Substantia nigra (tissue), 51 donors: ENCODE measurements at places on chromosomes 3 and 15.
A peak's percentile ranks its signal among the peaks of the same experiment; 100 is the strongest.

GRCh38 chr15:22811640-22812039 lies 25.2 kb downstream of the NIPA1 start:
- DNase-seq = peak; percentile 88

- no peak for DNase-seq
Observed at GRCh38 chr3:153848702-153849101, 272.5 kb upstream of the ARHGEF26 start.

DNA sequence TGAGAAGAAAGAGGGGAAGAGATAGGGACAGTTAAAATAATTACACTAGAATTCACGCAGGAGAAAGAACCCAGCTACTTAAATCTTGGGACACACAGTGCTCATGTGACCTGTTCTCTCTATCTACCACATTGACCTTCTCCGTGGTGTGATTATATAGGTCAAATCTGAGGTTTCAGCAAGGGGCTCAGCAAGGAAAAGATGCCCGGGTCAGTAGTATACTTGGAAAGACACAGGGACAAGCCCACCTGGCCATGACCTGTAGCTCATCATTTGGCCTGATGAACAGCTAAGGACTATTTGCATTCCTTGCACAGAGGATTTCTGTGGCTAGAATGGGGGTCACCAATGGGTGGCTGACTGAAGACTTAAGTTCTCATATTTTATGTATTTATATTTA lies 71.9 kb downstream of the SSR3 start:
- no peak for DNase-seq

- no peak for DNase-seq
Observed at GRCh38 chr3:141403576-141403975, 35.3 kb downstream of the ZBTB38 start.

DNA sequence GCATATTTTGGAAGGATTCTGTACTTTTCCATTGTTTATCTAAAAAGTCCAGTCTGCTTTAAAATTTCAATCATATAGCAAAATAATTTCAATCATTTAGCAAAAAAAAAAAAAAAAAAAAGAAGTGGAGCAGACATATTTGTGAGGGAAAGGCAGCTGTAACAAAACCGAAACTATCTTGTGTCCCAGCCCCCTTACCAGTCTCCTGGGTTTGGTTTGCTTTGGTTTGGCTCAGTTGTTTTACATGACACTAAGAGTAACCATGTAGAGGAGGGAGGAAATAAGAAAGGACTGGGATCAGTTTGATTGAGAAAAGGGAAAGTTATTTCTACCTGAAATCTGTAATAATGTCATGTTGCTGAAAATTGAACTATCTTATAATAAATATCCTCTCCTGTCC lies 158.8 kb upstream of the GADL1 start:
- DNase-seq = no peak

- DNase-seq = peak; percentile 60
Observed at GRCh38 chr3:186361762-186362536, at the start of gene DGKG. DGKG (minus strand) TSS chr3:186362234; CDS start chr3:186320459, 41,775 bp downstream.

- no peak for DNase-seq
Observed at GRCh38 chr15:83695901-83696425, 42.0 kb downstream of the ADAMTSL3 start.

DNA sequence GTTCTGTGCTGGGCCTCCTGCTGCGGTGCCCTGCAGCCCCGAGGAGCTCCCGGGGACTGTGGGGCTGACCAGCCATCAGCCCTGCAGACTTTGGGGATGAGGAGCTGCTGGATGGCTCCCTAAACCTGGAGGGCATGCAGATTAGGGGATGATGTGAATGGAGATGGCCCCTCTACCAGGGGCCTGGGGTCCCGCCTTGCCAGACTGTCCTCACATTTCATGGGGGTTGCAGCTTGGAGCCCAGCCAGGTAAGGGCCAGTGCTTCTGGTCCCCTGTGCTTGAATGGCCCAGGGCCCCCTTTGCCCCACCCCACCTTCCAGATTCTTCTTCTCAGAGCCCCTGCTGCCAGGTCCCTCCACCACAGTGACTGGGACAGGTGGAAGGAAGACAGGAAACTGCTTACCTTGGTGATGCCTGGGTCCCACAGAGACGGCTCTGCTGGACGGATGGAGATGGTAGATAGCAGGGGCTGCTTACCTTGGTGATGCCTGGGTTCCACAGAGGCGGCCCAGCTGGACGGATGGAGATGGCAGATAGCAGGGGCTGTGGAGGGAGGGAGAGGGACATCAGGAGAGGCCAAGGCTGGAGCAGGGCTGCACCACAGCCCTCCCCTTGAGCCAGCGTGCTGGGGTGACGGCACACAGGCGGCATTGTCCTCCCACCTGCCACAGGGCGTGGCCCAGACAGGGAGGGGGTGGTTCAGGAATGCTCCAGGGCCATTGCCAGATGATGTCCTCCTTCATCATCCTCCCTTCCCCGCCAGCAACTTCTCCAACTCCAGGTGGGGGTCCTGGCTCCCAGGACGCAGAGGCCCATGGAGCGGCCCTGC lies at the start of gene SPTBN5:
Gene SPTBN5, minus strand, starts transcription at position 632 of the 829 bp plus-strand sequence. Its CDS starts 556 bp downstream, at position 76.
- peak; percentile 54 for DNase-seq

DNA sequence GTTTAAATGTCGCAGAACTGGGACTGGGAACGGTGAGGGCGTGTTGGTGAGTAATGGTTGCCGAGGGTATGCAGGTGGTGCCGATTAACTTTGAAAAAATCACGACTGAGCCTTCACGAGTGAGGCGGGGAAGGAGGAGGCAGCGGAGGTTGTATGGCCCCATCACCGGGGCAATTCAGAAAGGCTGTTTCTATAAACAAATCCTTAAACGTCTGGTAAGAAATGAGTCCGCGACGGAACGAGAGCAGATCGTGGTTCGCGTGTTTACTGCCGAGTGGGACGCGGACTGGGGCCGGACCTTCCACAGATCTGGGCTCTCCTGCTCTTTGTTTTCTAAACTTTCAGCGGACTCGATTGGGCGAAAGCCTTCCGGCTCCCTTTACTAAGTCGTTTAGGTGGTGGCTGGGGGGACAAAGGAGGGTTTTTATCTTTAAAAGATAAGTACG lies 2.7 kb downstream of the IGF1R start:
- no peak for DNase-seq

GRCh38 chr15:48397841-48398240 lies 66.6 kb downstream of the DUT start:
- DNase-seq = no peak

DNA sequence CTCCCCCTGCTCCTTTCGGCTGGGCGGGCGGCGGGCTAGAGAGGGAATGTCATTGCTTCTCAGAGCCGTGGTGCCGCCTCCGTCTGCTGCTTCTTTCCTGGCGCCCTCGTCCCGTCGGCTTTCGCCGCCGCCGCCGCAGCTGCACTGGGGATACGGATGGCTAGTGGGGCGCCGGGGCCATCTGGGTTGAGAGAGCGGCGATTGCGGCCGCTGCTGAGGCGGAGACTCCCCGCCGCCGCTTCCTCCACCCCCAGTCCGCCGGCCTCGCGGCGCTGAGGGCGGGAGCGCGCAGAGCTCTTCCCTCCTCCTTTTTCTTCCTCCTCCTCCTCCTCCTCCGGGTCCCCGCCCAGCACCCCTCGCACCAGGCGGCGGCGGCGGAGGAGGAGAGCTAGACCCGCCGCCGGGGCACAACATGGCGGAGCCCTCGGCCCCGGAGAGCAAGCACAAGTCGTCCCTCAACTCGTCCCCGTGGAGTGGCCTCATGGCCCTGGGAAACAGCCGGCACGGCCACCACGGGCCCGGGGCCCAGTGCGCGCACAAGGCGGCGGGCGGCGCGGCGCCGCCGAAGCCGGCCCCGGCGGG lies at the start of gene STT3B:
Gene STT3B, plus strand, starts transcription at position 339 of the 582 bp plus-strand sequence. Its CDS starts 74 bp downstream, at position 413.
- no peak for DNase-seq

DNA sequence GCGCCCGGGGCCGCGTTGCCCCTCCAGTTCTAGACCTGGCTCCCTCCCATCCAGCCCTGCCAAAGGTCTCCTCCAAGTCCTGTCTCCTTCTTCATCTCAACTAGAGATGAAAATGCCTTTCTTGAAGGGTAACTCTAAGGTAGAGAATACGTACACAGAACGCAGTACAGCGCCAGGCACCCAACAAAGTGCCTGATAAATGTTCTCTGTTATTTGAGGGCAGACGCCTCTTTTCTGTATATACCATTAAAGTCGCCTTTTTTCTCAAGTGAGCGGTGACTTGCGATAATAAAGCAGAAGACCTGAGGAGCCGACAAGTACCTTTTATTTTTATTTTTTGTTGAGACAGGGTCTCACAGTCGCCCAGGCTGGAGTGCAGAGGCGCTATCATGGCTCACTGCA lies 809 bp downstream of the CRTAP start:
- DNase-seq = no peak

GRCh38 chr3:135851201-135852081 lies 114.1 kb upstream of the PPP2R3A start:
- no peak for DNase-seq

DNA sequence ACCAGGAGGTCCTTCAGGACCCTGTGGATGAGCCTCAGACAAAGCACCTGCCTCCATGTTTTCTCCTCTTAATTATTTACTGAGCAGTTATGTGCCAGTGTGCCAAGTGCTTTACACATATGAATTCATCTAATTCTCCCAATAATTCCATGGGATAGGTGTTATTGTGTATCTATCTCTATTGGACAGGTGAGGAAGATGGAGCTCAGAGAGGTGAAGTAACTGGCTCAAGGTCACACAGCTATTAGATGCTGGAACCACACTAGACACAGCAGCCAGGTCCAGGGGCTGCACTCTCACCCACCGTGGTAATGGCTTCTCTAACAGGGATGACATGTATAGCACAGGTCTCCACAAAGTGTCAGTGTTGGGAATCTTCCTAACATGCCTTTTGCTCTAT lies 70.2 kb downstream of the TLE3 start:
- DNase-seq = no peak

DNA sequence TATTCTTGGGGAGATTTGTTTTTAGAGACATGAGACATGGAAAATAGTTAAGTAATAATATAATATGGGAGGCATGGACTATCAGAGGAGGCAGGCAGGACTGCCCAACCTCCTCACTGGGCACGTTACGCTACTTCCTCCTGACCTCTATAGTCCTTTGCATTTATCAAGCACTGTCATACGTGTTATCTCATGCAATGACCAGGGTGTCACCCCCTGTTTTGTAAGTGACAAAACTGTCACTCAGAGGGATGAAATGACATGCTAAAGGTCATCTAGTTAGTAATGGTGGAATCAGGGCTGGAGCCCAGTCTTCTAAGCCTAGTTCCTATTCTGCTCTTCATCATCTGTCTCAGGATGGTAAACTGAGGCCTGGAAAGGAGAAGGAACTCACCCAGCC lies 66.7 kb downstream of the ST6GAL1 start:
- no peak for DNase-seq

DNA sequence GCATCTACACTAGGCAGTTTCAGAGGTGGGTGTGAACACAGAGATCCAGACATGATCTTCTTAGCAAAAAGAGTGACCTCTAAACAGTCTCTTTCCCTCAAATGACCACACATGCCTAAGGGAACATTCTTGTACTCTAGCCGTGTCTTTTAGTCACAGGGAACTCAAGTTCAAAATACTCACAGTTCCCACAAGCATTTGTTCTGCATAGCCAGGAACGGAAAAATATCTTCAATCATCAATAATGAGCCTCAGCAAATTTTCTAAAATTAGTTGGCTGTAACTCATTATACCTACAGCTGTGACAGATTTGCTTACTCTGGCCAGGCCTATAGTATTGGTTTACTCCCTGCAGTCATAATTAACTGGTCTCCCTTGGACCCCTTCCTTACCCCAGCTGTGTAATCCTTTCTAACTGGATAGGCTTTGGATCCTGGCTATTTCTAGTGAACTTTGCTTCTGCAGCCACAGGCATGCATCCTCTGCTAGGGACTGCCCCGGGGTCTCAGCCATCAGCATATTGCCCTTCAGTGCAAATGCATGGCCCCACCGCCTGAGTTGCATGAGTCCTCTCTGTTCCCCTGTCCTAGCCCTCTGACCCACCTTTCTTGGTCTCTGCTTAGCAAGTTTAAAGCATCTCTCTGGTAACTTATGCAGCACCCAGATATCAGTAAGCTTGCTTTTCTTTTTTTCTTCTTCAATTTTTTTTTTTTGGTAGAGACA lies 56.0 kb upstream of the HACD2 start:
- no peak for DNase-seq

- no peak for DNase-seq
Observed at GRCh38 chr15:70358871-70359647, 261.3 kb upstream of the TLE3 start.

GRCh38 chr15:80788536-80788935 lies 9.4 kb downstream of the CEMIP start:
- DNase-seq = no peak

GRCh38 chr15:76939715-76940114 lies 8.2 kb downstream of the RCN2 start:
- DNase-seq = no peak

GRCh38 chr3:187020376-187020775 lies 90.0 kb downstream of the ST6GAL1 start:
- no peak for DNase-seq

DNA sequence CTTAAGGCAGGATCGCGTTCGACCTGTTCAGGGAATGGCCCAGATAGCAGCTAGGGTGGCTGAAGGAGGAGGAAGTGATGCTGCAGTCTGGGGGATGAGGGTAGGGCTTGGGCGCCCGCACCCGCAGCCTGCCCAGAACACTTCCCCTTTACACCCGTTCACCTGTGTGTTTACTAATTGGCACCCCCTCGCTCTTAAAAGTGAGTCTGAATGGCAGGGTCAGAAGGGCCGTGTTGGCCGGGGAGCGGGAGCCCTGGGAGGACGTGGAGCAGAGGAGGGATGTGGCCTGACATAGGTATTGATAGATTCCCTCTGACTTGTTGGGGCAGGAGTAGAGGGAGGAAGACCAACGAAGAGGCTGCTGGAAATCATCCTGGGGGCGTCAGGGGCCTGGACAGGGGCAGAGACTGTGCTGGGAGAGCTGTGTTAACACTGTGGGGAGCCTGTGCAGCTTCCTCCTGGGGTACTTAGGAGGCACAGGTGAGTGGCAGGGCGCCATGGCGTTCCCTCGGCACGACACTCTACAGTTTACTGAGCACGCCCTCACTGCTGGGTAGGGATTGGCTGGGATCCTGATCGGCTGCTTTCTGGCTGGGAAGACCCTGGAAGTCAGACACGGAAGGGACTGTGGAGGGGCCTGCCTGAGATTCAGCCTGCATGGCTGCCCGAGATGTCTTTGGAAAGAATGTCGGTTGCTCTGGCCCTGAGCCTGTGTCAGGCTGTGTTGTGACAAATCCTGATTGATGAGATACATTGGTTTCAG lies 51.7 kb downstream of the SLC6A6 start:
- no peak for DNase-seq

GRCh38 chr3:49352281-49352680 lies 5.9 kb downstream of the GPX1 start:
- DNase-seq = no peak

- no peak for DNase-seq
Observed at GRCh38 chr3:112649478-112649735, 8.5 kb upstream of the CCDC80 start.

- no peak for DNase-seq
Observed at GRCh38 chr3:38579141-38579540, 70.3 kb downstream of the SCN5A start.

- DNase-seq = no peak
Observed at GRCh38 chr3:25540273-25540672, 112.2 kb downstream of the RARB start.

- DNase-seq = no peak
Observed at GRCh38 chr15:86135041-86135440, 55.4 kb downstream of the AGBL1 start.

GRCh38 chr3:121483290-121483689 lies 62.5 kb downstream of the POLQ start:
- no peak for DNase-seq

- DNase-seq = no peak
Observed at GRCh38 chr15:78956937-78957336, 12.1 kb upstream of the CTSH start.

GRCh38 chr15:92979011-92979701 lies 79.0 kb downstream of the CHD2 start:
- no peak for DNase-seq

GRCh38 chr3:184526088-184526433 lies 35.5 kb upstream of the EPHB3 start:
- DNase-seq = no peak

- DNase-seq = no peak
Observed at GRCh38 chr15:84702961-84703482, 12.9 kb downstream of the SEC11A start.
